ENCODE measurements at places on chromosomes 7 and 10.

DNA sequence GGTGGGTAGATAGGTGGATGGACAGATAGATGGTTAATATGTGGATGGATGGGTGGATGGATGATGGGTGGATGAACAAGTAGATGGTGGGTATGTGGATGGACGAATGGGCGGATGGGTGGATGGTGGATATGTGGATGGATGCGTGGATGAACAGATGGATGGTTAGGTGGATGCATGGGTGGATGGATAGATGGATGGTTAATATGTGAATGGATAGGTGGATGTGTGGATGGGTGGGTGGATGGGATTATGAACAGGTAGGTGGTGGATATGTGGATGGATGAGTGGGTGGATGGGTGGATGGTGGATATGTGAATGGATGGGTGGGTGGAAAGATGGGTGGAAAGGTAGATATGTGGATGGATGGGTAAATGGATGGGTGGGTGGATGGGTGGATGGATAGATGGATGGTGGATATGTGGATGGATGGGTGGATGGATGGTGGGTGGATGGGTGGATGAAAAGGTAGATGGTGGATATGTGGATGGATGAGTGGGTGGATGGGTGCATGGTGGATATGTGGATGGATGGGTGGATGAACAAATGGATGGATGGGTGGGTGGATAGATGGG lies 14.8 kb downstream of the KNDC1 start:
- no peak for DNase-seq

DNA sequence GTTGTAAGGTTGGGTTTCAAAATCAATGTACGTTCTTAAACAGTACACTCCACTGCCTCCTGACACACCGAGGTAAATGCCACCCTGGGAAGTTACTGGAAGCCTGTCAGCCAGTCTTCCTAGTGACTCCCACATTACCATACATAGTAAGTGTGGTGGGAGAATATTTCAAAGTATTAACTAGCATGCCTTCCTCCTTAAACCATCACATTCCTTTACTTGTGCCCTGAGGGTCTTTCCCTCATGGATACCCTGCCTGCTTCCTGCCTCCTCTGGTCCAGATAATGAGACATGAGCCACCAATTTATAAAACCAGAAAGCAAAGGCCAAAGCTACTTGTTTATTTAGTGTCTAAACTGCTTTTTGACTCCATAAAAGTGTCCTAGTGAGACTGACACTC lies 23.3 kb upstream of the SORCS3 start:
- DNase-seq, result no peak

GRCh38 chr7:132528695-132529094 lies 47.6 kb downstream of the PLXNA4 start:
- no peak for DNase-seq

GRCh38 chr7:104240401-104240800 lies 32.6 kb upstream of the ORC5 start:
- DNase-seq, result no peak

DNA sequence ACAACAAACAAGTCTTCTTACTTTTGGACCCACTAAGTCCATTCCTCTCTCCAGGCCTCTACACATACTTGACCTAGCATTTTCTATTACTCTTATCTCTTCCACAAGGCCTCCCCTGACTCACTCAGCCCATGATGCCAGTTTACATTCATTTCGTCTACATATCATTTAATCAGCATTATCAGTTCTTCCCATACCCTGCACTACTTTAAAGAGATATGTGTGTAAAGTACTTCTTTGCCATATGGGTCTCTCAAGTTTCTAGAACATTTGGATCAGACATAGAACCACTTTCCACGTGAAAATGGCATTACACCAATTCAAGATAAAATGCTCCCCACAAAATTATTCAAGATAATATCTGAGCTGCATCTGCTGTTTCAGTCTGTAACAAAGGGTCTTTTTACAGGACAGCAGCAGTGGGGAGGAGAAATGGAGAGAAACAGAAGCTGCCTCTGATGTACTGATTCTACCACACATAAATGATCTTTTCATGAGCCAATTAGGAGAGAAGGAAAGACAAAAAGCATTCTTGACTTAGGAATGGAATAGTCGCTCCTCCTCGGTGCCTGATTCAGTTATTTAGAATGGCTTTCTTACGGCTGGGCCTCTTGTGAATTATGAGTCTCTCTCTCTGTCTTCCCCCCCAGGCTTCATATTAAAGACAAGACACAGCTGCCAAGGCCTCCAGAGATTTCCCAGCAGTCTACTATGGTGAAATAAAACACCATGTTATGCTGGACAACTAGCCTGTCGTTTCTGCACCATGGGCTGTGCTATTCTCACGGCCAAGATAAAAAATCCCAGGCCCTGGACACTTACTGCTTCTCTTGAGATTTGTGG lies 46.9 kb upstream of the SEPTIN7 start:
- DNase-seq, result no peak

DNA sequence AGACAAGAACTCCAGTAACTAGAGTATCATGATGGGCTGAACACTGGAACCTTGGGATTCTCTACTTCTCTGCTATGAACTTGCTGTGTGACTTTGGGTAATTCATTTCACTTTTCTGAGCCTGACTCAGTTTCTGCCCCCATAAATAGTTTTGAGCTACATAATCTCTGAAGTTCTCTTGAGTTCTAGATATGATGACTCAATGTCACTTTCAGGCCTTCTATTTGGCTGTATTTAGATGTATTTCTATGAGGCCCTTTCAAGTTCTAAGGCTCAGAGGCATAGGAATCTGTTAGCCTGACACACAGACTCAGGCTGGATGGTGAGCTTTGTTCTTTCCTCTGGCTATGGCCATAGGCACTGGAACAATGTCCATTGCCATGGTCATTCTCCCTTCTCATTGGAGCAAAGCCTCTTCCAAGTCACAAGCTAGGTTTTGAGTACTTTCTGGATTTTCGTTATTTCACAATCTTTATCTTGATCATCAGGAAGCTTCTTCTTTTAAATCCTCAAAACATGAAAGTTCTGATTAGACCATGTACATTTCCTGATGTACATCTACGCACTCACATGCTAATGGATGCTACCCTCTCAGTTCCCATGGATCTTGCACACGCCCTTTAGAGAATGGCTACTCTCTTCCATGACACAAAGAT lies 101.6 kb downstream of the TES start:
- no peak for DNase-seq

- DNase-seq, result no peak
These were observed 8.0 kb upstream of the RAMP3 start for GRCh38 chr7:45149606-45150005.

- no peak for DNase-seq
These were observed 184.8 kb upstream of the NRP1 start for GRCh38 chr10:33519130-33519860.

DNA sequence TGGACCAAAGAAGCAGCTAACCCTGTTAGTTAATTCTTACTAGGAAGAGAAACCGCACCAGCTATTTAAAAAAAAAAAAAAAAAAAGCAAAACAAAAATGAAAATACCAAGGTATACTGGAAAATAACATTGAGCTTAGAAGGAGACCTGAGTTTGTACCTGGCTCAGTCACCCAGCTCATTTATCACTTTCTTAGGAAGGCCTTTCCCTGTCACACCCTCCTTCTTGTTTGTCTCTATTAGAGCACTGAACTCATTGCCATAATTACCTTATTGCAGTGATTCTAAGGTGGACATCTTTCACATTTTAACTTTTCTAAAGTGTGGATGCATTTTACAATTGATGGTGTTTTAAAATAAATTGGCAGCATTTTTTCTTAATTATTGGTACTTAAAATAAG lies 24.1 kb downstream of the UBE2D1 start:
- no peak for DNase-seq

- DNase-seq, result no peak
These were observed 238.3 kb downstream of the PARD3 start for GRCh38 chr10:34576797-34577196.

GRCh38 chr7:158439035-158439434 lies 148.6 kb downstream of the PTPRN2 start:
- DNase-seq, result peak; percentile 18

GRCh38 chr7:131431289-131431688 lies 103.6 kb downstream of the MKLN1 start:
- no peak for DNase-seq

DNA sequence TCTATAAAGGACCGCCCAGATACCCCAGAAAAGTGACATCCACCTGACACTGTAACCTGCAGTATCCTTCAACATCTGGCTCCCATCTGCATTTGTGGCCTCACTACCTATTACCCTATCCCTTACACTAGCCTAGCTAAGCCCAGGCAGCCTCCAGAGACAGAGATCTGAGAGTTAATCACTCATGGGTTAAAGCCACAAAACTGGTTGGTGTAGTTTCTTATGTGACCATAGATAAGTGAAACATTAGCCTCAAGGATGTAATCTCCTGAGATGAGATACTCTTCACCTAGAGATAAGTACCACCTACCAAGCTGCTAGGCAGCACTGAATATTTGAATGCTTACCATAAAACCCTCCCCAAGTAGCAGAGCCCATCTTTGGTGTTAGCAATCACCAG lies 35.4 kb downstream of the CTTNBP2 start:
- DNase-seq, result no peak

GRCh38 chr10:35324196-35324595 lies 12.1 kb upstream of the CCNY start:
- no peak for DNase-seq

DNA sequence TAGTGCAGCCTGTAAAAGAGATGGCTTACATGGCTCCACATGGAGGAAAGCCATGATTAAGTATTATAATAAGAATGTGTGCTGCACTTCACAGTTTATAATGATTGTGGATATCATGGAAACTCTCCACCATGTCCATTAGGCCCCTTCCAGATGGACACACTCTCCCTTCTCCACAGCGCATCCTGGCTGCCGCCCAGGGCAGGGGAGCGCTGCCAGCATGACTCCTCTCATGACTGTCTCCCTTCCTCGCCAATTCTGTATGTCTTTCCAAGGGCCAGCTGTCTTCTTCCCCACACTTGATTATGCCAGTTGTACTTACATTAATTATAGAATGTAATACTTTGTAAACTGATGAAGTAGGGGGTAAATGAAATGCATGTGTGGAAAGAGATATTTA lies 259.3 kb upstream of the TMEM72 start:
- DNase-seq, result no peak

GRCh38 chr7:99557940-99558305 lies 519 bp upstream of the ZNF655 start:
- DNase-seq, result no peak

DNA sequence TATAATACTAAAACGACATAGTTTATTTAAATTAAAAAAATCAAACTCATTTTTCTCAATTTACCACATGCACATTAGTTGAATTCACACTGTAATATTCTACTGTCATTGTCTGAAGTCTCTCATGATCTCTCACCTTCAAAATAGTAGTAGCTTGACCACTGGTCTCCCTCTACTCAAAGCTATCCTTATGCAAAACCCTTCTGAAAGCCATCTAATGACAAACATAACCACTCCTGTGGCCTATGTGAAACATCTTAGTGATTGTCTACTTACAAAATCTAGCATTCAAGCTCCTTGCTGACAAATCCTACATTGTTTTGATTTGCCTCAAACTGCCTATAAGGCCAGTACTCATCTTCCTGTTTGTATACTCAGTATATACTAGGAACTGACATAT lies 606.0 kb upstream of the GHITM start:
- no peak for DNase-seq

DNA sequence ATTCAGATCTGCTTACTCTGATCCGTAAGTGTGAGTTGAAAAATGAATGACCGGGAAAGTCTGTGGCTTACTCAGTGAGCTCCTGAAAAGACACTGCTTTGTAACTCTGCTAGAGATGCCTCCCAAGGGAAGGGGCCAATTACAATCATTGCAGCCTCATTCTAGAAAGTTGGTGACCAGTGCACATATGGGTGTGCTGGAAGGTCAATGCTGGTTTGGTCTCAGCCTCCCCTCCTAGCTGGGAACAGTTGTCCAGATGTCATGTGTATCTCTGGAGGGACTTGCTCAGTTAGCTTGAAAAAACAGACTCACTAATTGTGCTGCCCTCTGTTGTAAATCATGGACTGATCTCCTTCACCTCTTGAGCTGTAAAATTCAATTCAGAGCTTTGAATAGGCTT lies 405.0 kb downstream of the ADRA2A start:
- DNase-seq, result no peak

DNA sequence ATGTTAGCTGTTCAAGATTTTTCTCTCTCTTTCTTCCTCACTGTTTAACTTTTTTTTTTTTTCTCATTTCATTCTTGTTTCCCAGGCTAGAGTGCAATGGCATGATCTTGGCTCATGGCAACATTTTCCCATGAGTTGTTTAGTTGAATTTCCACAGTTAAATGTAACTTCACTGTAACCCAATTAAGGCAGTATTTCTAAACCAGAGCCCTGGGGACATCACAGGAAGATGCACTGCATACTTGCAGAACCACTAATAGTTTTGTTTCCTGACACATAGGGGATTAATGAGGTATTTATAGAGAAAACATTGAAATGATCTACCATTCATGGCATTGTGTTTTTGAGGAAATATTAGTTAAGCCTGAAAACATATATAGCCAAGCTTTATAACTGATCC lies 795.6 kb upstream of the GHITM start:
- DNase-seq, result no peak

- DNase-seq, result no peak
These were observed 23.4 kb upstream of the C10orf67 start for GRCh38 chr10:23367896-23368595.

- DNase-seq, result no peak
These were observed 650.9 kb upstream of the IGFBP3 start for GRCh38 chr7:46571996-46572395.

GRCh38 chr7:8714791-8715190 lies 281.4 kb downstream of the NXPH1 start:
- DNase-seq, result no peak

DNA sequence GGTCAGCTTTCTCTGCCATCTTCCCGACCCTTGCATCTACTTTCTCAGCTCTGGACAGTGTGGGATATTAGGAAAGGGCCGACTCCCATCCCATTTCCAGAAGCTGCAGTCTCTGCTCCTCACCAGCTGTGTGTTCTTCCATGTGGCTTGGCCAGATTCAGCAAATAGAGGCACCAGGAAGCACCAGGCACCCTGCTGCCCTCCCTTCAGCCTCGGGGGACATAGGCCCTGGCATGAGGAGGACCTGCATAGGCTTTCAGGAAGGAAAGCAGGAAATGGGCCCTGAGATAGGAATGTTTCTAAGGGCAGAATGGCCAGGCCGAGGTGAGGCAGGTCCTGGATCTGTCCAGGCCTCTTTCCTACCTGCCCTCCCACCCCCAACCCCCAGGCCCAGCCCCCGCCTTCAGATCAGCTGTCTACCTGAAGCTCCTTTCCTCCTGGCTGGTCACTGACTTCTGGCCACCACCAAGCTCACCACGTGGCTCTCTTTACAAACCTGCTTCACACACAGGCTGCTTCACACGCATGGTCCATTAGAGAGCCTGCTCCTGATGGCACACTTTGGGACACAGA lies 27.5 kb upstream of the PURB start:
- no peak for DNase-seq

DNA sequence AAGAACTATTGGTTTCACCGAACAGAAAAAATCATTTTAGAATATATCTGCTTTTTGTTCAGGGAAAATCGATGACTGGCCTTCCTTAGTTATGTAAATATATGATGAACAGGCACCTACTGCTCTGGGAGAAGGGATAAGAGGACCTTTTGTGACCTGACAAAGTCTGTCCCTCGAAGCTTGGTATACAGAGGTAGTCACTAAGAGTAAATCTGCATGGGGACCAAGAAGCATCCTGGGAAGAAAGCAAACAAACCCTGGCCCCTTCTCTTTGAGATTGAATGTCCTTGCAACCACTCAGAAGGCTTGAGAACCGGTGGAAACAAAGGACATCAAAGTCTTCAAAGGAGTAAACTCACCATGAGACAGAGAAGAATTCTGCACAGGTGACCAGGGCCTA lies 52.3 kb downstream of the SKIDA1 start:
- DNase-seq, result no peak

All from sciatic nerve (tissue), 2 donors.